A549 treated with ZK216348 at 1 μM for 4 hours (cell line): ENCODE measurements at places on chromosomes 4 and X. TPM values are rescaled to one million over a fixed set of nuclear protein-coding genes. Genes with fewer than 3 reads are reported as not detected.

Gene ARMCX1
- 0.22 to 0.51 TPM (median 0.41 TPM) in 5 replicates for total RNA-seq

Gene UBE2A
- 131 to 159 TPM (median 144 TPM) in 5 replicates for total RNA-seq

Gene ADAMTS3
- total RNA-seq: not detected in 5 replicates

Gene AKAP4
- total RNA-seq: not detected in 5 replicates

Gene ANOS1
- total RNA-seq: 0.04 to 0.32 TPM (median 0.10 TPM) in 4 of 5 replicates, not detected in the other

Gene ZNF157
- total RNA-seq: 0.06 to 0.15 TPM (median 0.07 TPM) in 3 of 5 replicates, not detected in the others

Gene RPS6KA6
- total RNA-seq: 3.1 to 7.4 TPM (median 5.7 TPM) in 5 replicates

Gene RBM46
- total RNA-seq: not detected in 5 replicates

Gene KIF4A
- 24.7 to 29.6 TPM (median 27.7 TPM) in 5 replicates for total RNA-seq

Gene ERVMER34-1
- 0.28 to 0.60 TPM (median 0.51 TPM) in 5 replicates for total RNA-seq

Gene CTBP1
- 56.7 to 97.3 TPM (median 85.7 TPM) in 5 replicates for total RNA-seq

Gene TEC
- total RNA-seq: 1.6 to 2.3 TPM (median 2.0 TPM) in 5 replicates

Gene GYPE
- total RNA-seq: not detected in 5 replicates

Gene CCSER1
- total RNA-seq: not detected in 5 replicates

Gene FRG2
- 0.12 TPM in 1 of 5 replicates, not detected in the others for total RNA-seq

Gene ATRX
- total RNA-seq: 15.1 to 23.0 TPM (median 19.5 TPM) in 5 replicates

Gene SLC38A5
- 0.32 to 0.38 TPM (median 0.35 TPM) in 3 of 5 replicates, not detected in the others for total RNA-seq

Gene MTTP
- total RNA-seq: not detected in 5 replicates

Gene VCX3A
- total RNA-seq: not detected in 5 replicates

Gene EMD
- total RNA-seq: 129 to 165 TPM (median 156 TPM) in 5 replicates

Gene POU3F4
- total RNA-seq: not detected in 5 replicates

Gene SGMS2
- total RNA-seq: 13.9 to 29.8 TPM (median 22.6 TPM) in 5 replicates

Gene C4orf36
- total RNA-seq: 0.51 to 2.0 TPM (median 1.4 TPM) in 5 replicates

Gene AFP
- total RNA-seq: 1.3 to 4.4 TPM (median 1.8 TPM) in 5 replicates

Gene HMGB3
- total RNA-seq: 122 to 224 TPM (median 130 TPM) in 5 replicates

Gene ABCB7
- 15.4 to 17.5 TPM (median 16.5 TPM) in 5 replicates for total RNA-seq

Gene EPGN
- not detected in 5 replicates for total RNA-seq

Gene TMEM150C
- 0.53 to 1.2 TPM (median 1.0 TPM) in 5 replicates for total RNA-seq

Gene HOPX
- not detected in 5 replicates for total RNA-seq

Gene DMRTC1
- total RNA-seq: not detected in 5 replicates

Gene COX7B2
- not detected in 5 replicates for total RNA-seq

Gene SPON2
- total RNA-seq: 0.13 to 0.69 TPM (median 0.34 TPM) in 4 of 5 replicates, not detected in the other

Gene CENPVL1
- not detected in 5 replicates for total RNA-seq

Gene CC2D2A
- 10.9 to 13.4 TPM (median 12.2 TPM) in 5 replicates for total RNA-seq

Gene GLUD2
- total RNA-seq: 2.4 to 3.3 TPM (median 2.9 TPM) in 5 replicates

Gene CLDN22
- not detected in 5 replicates for total RNA-seq

Gene IBSP
- not detected in 5 replicates for total RNA-seq

Gene TSPAN7
- total RNA-seq: 2.3 to 3.6 TPM (median 2.7 TPM) in 5 replicates

Gene HPSE
- total RNA-seq: 1.1 to 2.2 TPM (median 1.3 TPM) in 5 replicates
